Activated effector memory CD4-positive, alpha-beta T cell treated with Interleukin-2 at 50 U/mL for 16 hours (primary cell): ENCODE measurements at places on chromosomes 11 and 22.

- no peak for DNase-seq
Measured at GRCh38 chr11:9206496-9206895, 58.7 kb downstream of the DENND5A start.

- DNase-seq, result no peak
Measured at GRCh38 chr11:131845255-131845654, 474.8 kb downstream of the NTM start.

DNA sequence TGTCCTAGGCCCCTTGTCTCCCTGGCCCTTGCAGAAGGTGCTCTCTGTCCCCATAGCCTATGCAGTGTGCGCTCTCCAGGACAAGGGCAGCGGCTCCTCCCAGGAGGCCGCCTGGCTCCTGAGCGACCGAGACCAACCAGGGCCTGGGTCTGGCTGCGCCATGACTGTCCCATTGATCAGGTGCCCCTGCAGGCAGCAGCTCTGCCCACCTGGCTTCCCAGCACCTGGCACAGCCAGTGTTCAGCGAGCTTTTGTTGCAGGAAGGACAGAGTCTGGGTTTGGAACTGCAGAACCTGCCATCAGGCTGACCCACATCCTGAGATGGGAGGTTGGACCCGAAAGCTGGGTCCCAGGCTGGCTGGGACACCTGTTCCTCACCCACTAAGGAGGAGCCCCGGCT, 1001.1 kb downstream of the BRD1 start:
- no peak for DNase-seq

GRCh38 chr11:125662689-125663088, 18.0 kb downstream of the ACRV1 start:
- DNase-seq, result no peak

GRCh38 chr11:69307421-69307820, 13.5 kb downstream of the MYEOV start:
- DNase-seq, result no peak

DNA sequence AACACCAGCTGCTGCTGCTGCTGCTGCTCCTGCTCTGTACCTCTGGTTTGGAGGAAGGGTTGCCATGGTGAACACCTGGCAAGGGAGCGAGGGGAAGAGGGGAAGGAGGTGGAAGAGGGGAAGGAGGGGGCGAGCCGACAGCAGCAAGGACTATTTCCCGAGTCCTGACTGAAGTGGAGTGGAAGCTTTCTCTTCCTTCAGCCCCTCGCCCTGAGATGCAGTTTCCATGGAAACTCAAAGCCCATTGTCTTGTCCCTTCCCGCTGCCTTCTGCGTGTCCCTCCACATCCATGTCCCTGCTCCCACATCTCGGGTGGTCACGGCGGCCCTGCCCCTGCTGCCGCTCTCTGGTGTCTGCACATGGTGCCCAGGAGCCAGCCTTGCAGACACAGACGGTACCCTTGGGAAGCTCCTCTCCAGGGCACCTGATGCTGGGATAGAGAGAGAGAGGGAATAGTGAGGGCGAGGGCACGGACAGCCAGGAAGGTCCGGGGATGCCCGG, 28.6 kb downstream of the FAM83F start:
- no peak for DNase-seq

- no peak for DNase-seq
Measured at GRCh38 chr11:75428989-75429640, 3.9 kb downstream of the KLHL35 start.

- DNase-seq, result no peak
Measured at GRCh38 chr11:61632096-61632495, 48.1 kb upstream of the DAGLA start.

- DNase-seq, result no peak
Measured at GRCh38 chr11:78325274-78325781, 92.3 kb downstream of the GAB2 start.

- DNase-seq, result no peak
Measured at GRCh38 chr11:37712251-37712650, 1114.2 kb upstream of the RAG2 start.

DNA sequence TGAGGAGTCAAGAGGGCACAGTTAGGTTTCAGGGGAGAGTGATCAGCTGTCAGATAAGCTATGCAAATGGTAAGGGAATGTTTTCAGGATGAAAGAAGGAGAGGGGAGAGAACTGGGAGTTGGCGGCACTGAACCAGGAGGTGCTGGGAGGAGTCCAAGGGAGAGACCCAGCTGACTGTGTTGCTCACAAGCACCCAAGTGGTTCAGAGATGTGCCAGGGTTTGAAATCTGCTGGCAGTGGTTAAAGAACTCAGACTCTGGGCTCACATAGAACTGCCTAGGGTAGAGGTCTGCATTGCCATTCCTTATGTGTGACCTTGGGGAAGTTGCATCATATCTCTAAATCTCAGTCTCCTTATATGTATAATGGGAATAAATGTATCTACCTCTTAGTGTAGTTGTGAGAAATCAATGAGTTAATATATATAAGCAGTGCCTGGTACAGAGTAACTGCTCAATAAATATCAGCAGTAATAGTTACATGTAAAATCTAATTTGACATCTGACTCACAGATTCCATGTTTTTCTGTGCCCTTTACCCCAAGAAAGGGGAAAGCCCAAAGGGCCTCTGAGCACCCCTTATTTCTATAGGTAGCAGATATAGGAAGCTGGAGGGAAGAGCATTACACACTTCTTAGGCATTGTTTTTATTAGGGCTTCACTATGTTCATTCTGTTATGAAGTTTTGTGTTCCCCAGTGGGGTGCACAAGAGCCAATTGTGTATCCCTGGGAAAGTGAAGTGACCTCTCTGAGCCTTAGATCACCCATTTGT, 66.9 kb upstream of the SESN3 start:
- DNase-seq, result no peak

GRCh38 chr11:87137711-87138110, 100.0 kb downstream of the TMEM135 start:
- DNase-seq, result no peak

- no peak for DNase-seq
Measured at GRCh38 chr11:109775686-109776085, 317.5 kb upstream of the ZC3H12C start.

- DNase-seq, result no peak
Measured at GRCh38 chr22:41508770-41509170, 35.5 kb downstream of the POLR3H start.

GRCh38 chr11:102603091-102603490, 22.0 kb downstream of the MMP20 start:
- DNase-seq, result no peak

GRCh38 chr11:84319863-84320262, 1033.7 kb upstream of the CCDC90B start:
- no peak for DNase-seq

DNA sequence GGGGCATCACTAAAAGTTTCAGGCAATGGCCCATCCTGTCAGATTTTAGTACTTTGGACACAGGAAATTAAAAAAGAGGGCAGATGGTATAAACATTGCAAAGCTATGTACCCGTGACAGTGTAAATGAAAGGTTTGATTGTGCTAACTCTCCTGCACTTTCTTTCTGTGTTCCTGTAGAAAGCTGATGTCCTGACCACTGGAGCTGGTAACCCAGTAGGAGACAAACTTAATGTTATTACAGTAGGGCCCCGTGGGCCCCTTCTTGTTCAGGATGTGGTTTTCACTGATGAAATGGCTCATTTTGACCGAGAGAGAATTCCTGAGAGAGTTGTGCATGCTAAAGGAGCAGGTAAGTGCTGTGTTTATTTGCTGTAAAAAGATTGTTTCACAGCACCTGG, 10.3 kb downstream of the CAT start:
- DNase-seq, result no peak

DNA sequence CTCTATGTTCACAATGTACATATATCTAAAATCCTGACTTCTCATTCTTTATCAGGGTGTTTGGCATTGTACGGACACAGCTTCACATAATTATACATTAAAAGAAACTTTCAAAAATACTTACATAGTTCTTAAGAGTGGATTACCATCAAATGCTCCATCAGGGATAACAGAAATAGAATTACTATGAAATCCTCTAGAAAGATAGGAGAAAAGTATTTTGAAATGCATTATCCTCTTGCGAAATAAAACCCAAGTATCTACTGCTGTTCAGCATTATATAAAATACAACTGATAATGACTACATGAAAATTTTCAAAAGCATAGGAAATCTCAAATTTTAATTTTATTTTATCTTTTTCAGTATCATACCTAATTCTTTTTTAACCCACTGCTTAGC, 17.8 kb upstream of the CCDC34 start:
- DNase-seq, result no peak

DNA sequence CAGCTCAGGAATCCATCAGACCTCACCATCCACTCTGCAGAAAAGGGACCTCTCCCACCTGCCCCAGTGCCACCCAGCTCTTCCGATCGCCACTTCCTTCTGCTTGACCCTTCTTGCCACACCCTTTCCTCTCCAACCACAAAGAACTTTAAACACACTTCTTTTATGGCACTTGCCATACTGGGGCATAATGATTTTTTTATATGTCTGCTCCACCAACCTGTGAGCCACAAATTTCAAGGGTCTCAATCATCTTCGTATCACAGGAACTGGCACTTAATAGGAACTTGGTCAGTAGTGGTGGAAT, 11.7 kb upstream of the MYH9 start:
- no peak for DNase-seq

GRCh38 chr11:110092515-110093406, at the start of gene ZC3H12C:
Gene ZC3H12C, plus strand, starts transcription at chr11:110093392. Its CDS starts 20 bp downstream, at chr11:110093412.
- no peak for DNase-seq

- no peak for DNase-seq
Measured at GRCh38 chr11:72240461-72241290, 3.3 kb downstream of the PHOX2A start.

DNA sequence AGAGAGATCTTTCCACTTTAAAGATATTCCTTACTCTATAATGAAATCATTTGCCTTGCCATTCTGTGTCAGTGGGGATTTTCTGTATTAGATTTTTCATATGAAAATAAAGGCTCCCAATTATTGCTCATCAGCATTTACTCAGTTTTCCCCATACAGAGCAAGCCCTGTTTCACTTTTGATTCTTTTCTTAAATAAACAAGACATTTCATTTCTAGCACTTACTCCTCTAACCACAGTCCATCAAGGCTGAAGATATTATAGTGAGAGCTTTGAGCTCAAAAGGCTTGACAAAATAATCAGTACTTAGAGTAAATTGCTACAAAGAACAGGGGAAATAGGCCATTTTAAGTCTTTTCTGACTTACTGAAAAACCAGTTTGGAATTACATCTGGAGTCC, 385.1 kb downstream of the LRRC4C start:
- no peak for DNase-seq

- no peak for DNase-seq
Measured at GRCh38 chr22:34055525-34056200, 135.4 kb upstream of the LARGE1 start.

DNA sequence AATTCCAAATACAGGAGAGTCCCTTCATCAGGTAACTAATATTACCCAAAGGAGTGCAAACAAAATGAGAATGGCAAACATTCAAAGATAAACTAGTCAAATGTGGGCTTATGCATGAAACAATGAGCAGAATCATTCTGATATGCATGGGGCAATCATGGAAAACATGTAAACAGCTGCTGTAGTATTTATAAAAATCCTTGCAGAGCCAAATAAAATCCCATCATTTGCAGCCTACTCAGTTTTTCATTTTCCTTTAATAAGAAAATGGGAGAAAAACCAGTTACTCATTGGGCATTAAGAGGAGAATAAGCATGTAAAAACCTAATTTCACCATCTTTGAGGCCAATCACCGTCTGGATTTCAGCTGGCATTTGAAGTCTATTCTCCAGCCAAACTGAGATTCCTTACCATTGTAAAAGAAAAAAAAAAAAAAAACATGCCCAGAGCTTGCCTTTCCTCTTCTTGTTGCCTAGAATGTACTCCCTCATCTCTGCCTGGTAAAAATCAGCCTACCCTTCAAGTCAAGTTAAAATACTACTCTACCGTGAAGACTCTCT, 249.1 kb downstream of the TTC28 start:
- no peak for DNase-seq

DNA sequence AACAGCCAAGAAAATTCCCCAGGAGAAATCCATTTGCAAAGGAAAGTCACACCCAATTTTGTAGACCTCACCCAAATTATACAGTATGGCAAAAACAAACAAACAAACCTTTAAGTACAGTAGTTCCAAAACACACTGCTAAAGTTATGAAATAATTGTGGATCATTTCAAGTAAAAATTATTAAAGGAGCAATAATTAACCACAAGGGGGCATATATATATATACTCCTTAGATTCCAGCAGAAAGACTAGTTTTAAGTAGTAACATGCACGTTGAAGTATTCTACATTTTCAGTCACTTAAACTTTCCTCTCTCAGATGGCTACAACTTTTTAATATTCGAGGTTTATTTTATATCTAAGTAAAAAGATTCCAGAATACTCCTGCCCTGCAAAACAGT, 26.8 kb downstream of the RNF141 start:
- DNase-seq, result no peak

- DNase-seq, result no peak
Measured at GRCh38 chr11:8209208-8209807, 40.5 kb upstream of the RIC3 start.

DNA sequence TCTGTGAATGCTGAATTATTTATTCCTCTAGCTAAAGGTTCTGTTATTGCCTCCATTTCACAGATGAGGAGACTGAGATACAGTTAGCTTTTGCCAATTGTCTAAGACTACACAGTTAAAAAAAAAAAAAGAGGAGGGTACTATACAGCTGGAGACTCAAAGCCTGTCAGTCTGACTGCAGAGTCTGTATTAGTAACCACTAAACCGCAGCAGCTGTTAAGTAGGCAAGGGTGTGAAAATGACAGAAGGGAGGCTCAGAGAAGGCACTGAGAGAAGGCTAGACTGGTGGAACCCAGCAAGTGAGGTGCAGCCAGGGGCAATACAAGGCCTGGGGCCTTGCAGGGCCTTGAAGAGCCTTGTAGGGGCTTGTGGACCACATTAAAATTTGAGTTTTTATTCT, 181.2 kb downstream of the CSNK2A3 start:
- no peak for DNase-seq

DNA sequence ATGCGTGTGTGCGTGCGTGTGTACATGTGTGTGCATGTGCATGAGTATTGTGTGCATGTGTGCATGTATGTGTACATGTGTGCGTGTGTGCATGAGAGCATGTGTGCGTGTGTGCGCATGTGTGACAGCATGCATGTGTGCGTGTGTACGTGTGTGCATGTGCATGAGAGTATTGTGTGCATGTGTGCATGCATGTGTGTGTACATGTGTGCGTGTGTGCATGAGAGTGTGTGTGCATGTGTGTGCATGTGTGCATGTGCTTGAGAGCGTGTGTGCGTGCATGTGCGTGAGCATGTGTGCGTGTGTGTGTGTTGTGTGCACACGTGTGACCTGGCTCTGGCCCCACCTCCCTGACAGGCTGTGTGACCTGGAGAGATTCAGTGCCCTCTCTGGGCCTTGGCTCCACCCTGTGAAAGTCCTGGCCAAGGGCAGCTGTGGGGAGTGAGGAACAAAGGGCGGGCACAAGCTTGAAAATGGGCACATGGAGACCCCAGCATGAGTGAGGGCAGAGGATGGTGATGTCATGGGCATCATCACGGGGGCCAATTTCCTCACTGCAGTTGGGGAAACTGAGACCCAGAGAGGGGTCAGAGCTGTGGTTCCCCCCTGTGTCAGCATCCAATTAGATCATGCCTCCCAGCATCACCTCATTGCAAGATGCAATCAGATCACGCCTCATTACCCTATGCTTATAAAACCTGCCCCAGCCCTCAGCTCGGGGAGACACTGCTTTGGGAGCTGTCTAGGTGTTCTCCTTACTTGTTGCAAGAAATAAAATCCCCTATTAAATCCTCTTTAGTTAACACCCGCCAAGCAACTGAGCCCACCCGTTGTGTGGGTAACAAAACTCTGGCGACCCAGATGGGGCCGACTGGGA, 658 bp downstream of the ACY3 start:
- DNase-seq, result no peak
